ENCODE measurements at places on chromosomes 3 and 15.

- no peak for DNase-seq
Measured at GRCh38 chr3:109874896-109875708, 537.8 kb upstream of the DPPA4 start.

GRCh38 chr3:104437131-104437750, 929.5 kb upstream of the ALCAM start:
- no peak for DNase-seq

DNA sequence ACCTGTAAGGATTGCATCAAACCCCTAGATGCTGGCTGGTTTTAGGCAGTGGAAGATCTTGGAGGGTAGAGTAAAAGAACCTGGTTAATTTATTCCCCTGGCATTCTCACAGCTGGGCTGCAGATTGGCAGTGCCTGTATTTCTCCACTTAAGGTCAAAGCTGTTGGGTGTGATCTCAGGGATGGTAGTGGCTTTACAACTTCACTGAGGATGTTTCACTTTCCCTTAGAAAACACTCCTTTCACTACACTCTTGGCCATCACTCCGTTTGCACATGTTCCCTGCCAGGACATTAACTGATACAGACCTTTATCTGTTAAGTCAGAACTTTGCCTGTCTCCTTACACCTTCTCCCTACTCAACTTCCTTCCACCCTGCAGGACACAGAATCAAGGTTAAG, 779.1 kb upstream of the SEMA6D start:
- no peak for DNase-seq

- no peak for DNase-seq
Measured at GRCh38 chr3:125186800-125187598, 25.5 kb downstream of the SLC12A8 start.

- no peak for DNase-seq
Measured at GRCh38 chr3:27487383-27487782, 3.2 kb upstream of the SLC4A7 start.
